ENCODE measurements at places on chromosomes 5 and 9.
A peak's percentile ranks its signal among the peaks of the same experiment; 100 is the strongest.

DNA sequence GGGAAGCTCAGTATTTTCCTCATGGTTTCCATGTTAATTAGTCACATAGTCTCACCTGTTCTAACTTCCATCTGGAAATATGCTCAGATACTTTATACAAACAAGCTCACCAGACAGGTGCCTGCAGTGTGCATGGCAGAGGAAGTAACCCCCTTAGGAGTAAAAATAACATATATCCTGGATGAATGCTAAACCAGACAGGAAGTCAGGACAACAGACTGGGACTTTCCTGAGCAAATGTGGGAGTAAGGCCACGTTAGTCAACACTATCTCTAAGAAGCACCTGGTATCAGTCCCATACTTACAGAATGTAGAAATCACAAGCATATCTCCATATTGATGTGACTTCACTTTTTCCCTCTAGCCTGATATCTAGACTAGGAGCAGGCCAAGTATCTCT, 128.4 kb downstream of the SEC61B start:
- DNase-seq, result no peak

GRCh38 chr5:65338606-65339151, 143.0 kb downstream of the ADAMTS6 start:
- DNase-seq, result no peak

DNA sequence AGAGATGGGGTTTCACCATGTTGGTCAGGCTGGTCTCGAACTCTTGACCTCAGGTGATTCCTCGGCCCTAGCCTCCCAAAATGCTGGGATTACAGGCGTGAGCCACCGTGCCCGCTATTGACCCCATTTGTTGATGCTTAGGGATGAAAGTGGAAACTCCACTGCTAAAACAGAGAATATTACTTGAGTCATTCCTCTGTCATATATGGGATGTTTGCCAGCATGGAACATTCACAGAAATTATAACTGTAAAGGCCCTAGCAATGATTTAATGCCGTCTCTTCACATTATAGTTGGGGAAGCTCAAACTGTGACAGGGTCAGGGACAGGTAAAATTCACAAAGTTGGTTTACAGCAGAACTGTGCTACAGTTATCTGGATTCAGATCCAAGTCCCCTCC, 94.5 kb downstream of the TMC1 start:
- no peak for DNase-seq

DNA sequence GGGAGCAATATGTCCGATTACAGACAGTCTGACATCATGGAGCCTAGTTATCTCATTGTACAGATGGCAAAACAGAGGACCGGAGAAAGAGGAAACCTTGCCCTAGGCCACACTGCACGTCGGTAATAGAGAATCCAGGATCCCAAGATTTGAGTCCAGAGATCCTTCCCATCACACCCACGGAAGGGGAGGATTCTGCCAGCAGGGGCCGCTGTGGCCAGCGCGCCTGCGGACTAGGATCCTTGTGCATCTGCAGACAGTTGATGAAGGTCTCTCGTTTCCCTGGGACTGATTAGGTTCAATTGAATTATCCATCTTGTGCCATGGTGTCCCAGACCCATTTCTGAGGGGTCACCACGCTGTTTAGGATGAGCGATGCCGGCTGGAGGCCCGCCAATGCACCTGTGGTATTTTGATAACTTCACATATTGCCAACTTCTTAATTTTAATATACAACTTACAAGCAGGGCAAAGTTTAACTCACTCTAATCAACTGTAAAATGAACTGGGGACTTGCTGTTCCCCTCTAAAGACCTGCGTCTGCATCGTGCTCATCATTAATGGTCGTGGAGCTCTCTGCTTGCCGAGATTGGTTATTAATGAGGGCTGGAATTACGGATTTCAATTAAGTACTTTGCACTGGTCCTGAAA, 592.7 kb upstream of the BRINP1 start:
- no peak for DNase-seq

DNA sequence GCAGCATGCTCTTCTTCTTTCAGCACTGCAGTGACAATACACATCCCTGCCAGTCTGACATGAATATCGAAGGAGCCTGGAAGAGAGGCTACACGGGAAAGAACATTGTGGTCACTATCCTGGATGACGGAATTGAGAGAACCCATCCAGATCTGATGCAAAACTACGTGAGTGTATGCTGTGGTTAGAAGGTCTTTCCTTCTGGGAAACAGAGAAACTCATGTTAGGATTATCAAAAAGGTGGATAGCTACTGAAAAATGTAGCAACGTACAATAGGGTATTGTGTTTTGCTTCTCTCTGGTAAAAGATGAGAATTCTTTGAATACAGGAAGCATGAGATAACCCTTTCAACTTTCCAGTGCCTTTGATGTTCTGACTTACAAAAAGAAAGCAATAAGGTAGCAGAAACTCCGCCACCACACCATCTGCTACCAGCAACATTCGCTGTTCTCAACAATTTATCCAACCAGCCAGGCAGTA, 133.3 kb downstream of the PCSK5 start:
- DNase-seq, result peak; percentile 16

DNA sequence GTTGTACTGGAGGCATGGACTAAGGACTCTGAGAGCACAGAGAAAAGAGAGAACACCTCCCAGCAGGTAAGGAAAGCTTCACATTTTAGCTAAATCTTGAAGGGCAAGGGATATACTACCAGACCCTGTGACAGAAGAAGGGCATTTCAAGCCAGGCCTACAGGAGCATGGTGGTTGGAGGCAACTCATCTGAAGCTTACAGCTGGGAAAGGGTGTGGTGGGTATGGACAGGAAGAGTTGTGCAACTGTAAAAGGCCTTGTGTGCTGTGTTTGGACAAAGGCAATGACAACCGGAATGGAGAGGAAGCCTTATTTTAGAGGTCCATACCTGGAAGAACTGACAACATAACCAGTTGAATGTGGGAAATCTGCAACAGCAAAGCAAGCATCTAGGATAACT, 31.2 kb downstream of the NIPSNAP3B start:
- DNase-seq, result no peak

DNA sequence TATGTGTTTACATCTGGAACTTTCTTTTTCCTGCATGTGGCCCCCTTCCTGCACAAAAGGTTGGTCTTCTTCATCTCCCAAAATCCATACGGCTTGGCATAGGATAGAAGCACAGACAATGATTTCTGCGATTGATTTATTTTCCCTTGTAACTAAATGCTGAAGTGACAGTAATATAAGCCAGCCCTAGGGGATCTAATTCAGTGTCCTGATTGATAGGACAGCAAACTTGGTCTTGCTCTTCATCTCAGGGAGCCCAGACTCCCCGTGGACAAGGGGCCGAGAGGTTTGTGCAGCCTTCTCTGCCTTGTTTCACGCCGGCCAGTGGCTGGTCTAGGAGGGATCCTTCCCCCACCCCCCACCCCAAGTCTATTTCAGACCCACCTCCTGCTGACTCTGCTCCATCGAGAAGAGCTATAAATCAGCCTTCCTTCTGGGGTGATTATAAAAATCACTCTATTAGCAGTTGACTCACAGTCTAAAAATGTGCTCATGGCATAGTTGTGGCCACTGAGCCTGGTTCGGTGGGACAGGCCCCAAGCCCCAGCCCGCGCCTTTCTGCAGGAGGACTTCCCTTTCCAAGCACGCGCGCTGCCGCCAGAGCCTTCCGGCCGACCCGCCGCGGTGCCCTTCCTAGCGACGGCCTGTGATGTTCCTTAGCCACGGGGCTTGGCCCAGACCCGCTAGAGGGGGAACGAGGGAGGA, 89.8 kb upstream of the COL5A1 start:
- no peak for DNase-seq

GRCh38 chr9:135053133-135053532, 34.3 kb upstream of the OLFM1 start:
- no peak for DNase-seq

DNA sequence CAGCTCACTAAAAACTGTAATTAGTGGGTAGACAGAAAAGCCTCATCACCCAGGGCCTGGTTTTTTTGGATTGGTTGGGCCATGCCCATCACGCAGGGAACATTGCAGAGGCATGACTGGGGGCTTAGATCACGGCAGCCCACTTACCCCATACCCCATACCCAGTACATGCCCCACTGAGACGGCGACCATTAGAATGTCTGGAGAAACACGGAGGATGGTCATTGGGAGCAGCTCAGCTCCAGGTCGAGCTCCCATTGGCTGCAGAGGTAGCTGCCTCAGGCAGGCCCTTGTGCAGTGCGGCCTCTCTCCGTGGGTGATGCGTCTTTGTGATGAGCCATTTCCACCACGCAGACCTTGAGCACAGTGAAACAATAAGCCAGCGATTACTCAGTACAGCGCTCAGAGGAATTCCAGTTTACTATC, 204.0 kb downstream of the GADD45G start:
- no peak for DNase-seq

DNA sequence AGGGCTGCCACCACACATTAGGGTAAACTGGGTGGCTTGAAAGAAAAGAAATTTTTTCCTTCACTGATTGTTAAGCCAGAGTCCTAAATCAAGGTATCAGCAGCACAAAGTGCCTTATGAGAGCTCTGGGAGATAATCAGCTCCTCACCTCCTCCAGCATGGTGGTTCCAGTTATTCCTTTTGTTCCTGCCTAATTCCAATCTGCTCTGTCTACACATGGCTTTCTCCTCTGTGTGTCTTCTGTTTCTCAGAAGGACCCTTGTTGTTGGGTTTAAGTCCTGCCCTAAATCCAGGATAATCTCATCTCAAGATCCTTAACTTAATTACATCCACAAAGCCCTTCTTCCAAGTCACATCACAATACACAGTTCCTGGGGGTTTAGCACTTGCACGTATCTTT, 1352.0 kb upstream of the CDH9 start:
- DNase-seq, result no peak

GRCh38 chr5:150582241-150583109, 58.0 kb upstream of the SYNPO start:
- no peak for DNase-seq

DNA sequence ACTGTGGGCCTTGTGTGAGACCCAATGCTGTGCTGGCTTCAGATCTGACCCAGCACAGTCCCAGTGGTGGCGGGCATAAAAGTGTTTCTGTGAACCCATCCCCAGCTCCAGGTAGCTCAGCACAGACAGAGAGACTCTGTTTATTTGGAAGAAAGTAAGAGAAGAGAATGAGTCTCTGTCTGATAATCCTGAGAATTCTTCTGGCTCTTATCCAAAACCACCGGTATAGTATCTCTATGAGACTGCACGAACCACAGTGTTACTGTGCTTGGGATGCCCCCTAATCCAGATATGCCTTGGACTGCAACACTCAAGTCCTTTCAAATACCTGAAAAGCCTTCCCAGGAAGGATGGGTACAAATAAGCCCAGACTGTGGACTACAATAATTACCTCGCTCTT, 1660.8 kb upstream of the ACO1 start:
- no peak for DNase-seq

GRCh38 chr9:134297576-134297975, 28.7 kb upstream of the RXRA start:
- DNase-seq, result no peak

GRCh38 chr9:68844157-68844556, 139.1 kb downstream of the PIP5K1B start:
- no peak for DNase-seq

DNA sequence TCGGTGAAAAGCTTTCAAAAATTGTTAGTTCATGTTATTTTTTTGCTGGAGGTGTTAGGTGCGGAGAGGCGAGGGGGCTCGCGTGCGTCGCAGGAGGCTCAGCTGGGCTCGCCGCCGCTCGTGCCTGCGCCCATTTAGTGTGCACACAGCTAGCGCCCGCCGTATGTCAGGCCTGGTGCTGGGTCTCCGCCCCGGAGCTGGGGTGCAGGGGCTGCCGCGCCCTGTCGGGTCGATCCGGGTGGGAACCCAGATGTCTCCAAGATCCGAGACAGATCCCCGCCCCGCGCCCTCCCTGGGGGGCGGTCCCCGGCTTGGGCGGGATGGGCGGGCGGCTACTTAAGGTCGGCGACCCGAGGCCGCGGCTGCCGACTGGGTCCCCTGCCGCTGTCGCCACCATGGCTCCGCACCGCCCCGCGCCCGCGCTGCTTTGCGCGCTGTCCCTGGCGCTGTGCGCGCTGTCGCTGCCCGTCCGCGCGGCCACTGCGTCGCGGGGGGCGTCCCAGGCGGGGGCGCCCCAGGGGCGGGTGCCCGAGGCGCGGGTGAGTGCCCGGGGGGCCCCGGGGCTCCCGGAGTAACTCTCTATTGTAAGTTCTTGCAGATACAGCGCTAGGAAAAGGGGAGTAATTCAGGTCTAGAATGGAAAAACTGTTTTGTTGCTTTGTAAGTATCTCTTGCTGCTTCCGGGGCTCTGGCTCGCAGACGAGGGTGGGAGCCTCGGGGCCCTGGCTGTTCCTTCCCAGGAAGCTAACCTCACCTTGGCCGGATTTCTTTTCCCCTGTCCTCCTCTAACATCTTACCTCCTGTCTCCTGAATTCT, 31.7 kb downstream of the GSN start:
- DNase-seq, result no peak

DNA sequence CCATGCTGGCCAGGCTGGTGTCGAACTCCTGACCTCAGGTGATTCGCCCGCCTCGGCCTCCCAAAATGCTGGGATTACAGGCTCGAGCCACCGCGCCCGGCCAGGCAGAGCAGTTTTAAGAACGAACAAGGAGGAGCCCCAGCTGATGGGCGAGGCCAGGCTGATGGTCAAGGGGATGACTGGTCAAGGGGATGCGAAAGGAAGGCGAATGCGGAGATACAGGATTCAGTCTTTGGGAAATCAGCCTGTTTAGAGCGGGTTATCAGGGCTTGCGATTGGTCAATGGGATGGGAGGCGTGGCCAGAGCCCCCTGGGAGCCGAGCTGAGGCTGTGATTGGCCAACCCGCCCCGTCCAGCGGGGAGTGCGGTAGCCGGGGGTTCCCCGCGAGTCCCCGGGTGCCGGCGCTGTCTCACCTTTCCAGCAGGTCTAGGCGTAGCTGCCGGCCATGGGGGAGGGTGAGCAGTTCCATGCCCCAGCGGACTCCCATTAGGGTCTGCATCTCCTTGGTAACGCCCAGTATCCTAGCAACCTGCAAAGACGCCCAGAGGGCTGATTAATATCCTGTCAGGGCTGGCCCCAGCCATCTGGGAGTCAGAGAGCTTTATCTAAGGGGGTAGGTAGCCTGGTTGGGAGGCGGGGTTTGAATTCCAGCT, 7.5 kb upstream of the TOR2A start:
- DNase-seq, result no peak

DNA sequence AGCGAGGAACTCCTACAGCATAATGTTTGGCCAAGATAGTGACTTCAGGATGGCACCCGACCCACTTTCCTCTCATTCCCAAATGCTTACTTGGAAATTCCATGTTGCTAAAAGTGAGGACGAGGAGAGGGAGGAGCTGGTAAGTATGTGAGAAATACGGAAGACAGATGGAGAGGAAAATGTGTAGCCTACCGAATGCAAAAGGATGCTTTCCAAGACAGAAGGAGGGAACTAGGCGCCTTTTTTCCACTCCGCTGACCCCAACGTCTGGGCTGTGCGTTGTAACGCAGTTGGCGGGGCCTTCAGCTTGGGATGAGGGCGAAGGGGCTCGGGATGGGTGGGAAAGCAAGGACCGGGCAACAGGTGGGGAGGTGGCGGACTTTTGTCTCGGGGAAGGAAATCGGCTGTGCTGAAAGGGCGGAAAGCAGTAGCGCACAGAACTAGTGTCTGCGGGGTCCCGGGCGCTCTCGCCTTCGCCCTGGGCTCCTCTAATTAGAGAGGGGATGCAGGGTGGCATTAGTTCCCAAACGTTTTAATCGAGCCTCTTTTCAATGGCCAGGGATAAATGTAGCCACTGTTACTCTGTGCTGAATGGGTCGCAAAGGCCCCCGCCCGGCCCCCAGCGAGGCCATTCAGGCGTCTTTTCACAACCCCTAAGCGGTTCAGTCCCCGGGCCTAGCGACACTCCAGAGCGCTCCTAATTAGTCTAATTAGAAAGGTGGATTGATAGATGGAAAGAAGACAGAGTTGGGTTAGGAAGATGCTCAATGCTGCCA, 12.6 kb downstream of the FOXD1 start:
- no peak for DNase-seq
